ENCODE measurements at places on chromosomes 1 and 21.

GRCh38 chr1:192941722-192942411 is 117.3 kb downstream of the UCHL5 start:
- H3K27me3 ChIP-seq: no peaks in the 10 kb centered on the region
- no peak overlapping the region for H3K4me3 ChIP-seq
- no peak for DNase-seq
- no peaks in the 10 kb centered on the region for H3K36me3 ChIP-seq

- peaks cover 7% of the 10 kb centered on the region for H3K36me3 ChIP-seq
- DNase-seq: no peak
- peaks cover 17% of the 10 kb centered on the region for H3K4me1 ChIP-seq
- H3K4me3 ChIP-seq: no peak overlapping the region
Measured at GRCh38 chr1:8398677-8399076, 80.8 kb downstream of the SLC45A1 start.

DNA sequence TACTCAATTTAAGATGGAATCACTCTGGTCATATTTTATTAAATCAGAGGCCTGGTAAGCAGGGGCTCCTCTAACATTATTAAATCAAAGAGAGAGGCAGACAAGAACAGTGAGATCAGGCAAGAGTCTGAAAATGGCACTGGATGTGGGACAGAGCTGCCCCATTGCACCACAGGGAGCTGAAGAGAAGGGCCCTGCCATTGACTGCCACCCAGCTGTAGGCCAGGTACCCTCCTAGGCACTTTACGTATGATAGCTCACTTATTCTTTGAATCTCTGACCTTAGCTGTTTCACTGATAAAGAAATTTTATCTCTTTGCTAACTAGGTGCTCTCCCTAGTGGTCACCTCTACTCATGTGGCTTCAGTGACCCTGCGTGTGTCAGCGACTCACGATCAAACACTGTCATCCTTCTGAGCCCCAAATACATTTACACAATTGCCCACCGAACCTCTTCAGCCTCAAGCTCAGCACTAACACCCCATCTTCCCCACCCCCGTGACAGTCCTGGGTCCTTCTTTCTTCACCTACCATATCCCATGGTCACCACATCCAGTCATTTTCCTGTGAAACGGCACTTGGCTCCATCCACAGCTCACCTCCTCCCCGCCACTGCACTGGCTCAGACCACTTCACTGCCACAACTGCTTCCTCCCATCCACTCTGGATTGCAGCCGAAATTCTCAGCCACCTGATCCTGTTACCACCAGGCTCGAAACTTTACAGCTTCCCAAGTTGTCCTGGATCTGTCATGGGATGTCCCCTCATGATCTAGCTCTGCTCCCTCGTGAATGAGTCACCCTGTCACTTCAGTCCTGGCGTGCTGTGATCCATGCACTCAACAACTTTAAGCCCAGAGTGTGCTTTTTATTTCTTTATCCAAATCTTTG is 97.3 kb upstream of the SYT6 start:
- H3K36me3 ChIP-seq: no peaks in the 10 kb centered on the region
- H3K4me3 ChIP-seq: no peak overlapping the region
- no peaks in the 10 kb centered on the region for H3K27me3 ChIP-seq
- DNase-seq: no peak
- H3K27ac ChIP-seq: no peak overlapping the region
- no peaks in the 10 kb centered on the region for H3K4me1 ChIP-seq

- no peaks in the 10 kb centered on the region for H3K36me3 ChIP-seq
- H3K27me3 ChIP-seq: no peaks in the 10 kb centered on the region
- no peaks in the 10 kb centered on the region for H3K4me1 ChIP-seq
- H3K4me3 ChIP-seq: no peak overlapping the region
- no peak for DNase-seq
Measured at GRCh38 chr1:77095236-77095635, 124.0 kb downstream of the PIGK start.

- no peaks in the 10 kb centered on the region for H3K27me3 ChIP-seq
- no peak overlapping the region for H3K27ac ChIP-seq
- no peak overlapping the region for H3K4me3 ChIP-seq
Measured at GRCh38 chr1:94379615-94380014, 38.6 kb upstream of the ABCD3 start.

DNA sequence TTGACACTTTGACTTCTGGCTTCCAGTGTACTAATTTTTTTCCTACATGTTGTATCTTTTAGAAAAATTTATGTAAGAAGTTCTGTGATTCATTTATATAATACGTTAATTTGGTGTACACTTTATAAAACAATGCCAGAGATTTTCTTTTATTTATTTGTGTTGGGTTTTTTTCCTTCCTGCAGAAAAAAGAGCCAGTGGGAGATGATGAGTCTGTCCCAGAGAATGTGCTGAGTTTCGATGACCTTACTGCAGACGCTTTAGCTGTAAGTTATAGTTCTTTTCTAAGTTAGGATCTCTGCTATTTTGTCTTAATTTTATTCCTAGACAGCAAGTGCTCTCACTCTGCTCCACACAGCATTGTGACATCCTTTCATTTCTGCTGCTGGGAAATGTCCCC is 14.4 kb downstream of the SARS1 start:
- H3K27me3 ChIP-seq: no peaks in the 10 kb centered on the region
- H3K4me3 ChIP-seq: no peak overlapping the region
- peaks cover 28% of the 10 kb centered on the region for H3K36me3 ChIP-seq
- no peak for DNase-seq
- H3K27ac ChIP-seq: no peak overlapping the region

DNA sequence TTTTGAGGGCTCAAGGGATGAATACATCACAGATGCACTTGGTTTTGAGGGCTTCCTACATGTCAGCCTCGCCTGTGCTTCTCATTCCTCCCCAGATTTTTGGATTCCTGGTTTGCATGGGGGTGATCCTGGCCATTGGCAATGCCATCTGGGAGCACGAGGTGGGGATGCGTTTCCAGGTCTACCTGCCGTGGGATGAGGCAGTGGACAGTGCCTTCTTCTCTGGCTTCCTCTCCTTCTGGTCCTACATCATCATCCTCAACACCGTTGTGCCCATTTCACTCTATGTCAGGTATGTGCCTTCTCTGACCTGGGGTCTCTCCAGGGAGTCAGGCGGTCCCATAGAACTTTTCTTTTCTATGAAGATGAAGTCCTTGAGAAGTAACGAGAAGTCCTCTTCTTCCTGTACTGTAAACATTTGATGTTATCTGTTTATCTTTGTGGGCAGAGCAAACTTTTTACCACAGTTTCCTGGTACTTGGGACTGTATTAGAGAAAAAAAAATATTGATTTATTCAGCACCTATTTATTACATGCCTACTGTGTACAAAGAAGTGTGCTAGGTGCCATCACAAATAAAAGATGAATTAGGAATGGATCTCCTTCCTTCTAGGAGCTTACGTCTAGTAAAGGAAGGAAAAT is 12.0 kb downstream of the ATP8B2 start:
- no peak overlapping the region for H3K27ac ChIP-seq
- DNase-seq: no peak
- H3K4me3 ChIP-seq: no peak overlapping the region
- peaks cover 29% of the 10 kb centered on the region for H3K36me3 ChIP-seq

GRCh38 chr1:157091186-157091585 is 8.4 kb downstream of the ETV3L start:
- no peak overlapping the region for H3K4me3 ChIP-seq
- H3K36me3 ChIP-seq: no peaks in the 10 kb centered on the region
- no peaks in the 10 kb centered on the region for H3K27me3 ChIP-seq
- H3K4me1 ChIP-seq: peaks cover 6% of the 10 kb centered on the region
- H3K27ac ChIP-seq: no peak overlapping the region
